Activated CD4-positive, CD25-positive, alpha-beta regulatory T cell treated with anti-CD3 and anti-CD28 coated beads, Interleukin-2, amount 50 U/mL, for 24 hours (primary cell): ENCODE measurements at places on chromosomes 2 and 18.

- ATAC-seq = no peak
Observed at GRCh38 chr18:70366174-70366573, 77.3 kb downstream of the SOCS6 start.

- no peak for ATAC-seq
Observed at GRCh38 chr18:3454365-3455089, 4.6 kb downstream of the TGIF1 start.

DNA sequence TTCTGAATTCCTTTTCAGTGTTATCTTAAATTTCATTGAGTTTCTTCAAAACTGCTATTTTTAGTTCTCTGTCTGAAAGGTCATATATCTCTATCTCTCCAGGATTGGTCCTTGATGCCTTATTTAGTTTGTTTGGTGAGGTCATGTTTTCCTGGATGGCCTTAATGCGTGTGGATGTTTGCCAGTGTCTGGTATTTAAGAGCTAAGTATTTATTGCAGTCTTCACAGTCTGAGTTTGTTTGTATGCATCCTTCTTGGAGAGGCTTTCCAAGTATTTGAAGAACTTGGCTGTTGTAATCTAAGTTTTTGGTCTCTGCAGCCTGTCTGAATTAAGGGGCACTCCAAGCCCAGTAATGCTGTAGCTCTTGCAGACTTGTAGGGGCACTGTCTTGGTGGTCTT is 249.3 kb downstream of the ZNF385B start:
- ATAC-seq = no peak

DNA sequence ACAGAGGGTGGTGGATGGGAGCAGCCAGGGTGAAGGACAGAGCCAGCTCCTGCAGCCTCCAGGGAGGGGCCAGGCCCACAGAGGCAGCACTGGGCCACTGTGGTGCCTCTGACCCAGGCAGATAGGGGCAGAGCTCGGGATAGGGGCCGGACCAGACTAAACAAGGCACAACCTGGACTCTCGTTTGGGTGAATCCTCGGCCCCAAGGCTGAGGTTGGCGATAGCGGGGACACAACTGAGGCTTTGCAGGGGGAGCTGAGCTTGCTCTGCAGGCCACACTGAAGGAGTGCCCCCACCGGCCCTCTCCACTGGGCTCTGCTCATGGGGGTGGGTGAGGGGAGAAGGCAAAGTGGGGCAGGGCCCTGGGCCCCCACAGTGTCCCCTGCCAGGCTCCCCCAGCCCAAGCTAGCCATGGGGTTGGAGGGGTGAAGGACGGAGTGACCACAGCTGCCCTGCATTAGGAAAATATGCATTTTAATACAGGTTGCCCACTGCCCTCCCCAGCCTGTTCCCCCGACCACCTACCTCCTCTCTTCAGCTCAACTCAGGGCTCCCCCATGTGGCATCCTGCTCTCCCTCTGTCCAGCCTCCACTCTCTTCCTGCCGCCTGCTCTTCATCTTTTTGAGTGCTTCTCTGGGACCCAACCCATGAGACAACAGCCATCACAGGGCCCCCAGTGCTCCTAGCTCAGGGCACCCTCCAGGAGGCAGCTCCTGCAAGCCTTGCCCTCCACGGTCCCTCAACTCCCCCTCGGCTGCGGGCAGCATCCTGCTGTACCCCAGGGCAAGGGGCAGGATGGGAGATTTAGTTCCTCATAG is 152.8 kb downstream of the INHBB start:
- ATAC-seq = no peak

DNA sequence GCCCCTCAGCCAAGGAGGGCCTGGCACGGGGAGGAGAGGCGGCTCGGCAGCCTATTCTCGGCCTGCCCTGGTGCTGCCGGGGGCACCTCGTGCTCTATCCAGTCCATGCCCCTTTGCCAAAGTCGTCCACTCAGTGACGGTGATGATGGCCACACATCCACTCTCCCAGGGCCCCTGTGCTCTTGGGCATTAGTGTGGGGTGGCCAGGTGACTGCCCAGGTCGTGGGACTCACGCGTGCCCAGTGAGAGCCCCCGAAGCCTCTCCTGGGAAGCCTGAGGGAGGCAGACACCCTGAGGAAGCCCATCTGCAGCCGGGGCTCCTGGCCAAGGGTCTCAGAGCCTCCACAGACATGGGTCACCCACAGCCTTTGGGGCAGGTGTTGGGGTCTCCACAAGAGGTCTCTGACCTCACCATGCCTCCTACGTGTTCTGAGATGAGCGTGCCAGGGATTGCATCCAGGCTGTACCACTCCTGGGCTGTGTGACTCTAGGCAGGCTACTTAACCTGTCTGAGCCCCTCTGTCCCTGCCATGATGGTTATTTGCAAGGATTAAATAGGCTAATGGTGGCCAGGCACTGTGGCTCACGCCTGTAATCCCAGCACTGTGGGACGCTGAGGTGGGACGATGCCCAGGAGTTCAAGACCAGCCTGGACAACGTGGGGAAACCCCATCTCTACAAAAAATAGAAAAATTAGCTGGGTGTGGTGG is 12.9 kb downstream of the RAMP1 start:
- ATAC-seq = no peak

- ATAC-seq = peak; percentile 68
Observed at GRCh38 chr2:211745295-211746097, 793.1 kb downstream of the ERBB4 start.

DNA sequence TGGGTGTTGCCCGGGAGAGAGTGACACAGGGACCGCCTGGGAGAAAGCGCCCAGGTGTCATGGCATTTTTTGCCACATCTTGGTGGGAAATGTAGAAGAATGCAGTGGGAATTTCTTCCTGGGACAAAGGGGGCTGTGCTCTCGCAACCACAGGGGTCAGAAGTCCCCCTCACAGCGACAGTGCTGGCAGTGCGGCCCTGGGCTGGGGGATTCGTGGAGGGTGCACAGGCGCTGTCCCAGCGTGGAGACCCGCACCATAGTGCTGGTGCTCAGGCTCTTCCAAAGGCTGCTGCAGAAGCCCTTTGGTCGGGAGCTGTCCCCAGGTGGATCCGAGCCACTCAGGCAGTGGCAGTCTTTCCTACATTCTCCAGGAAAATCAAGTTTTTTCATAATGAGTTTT is 128.8 kb upstream of the SOX11 start:
- ATAC-seq = no peak

DNA sequence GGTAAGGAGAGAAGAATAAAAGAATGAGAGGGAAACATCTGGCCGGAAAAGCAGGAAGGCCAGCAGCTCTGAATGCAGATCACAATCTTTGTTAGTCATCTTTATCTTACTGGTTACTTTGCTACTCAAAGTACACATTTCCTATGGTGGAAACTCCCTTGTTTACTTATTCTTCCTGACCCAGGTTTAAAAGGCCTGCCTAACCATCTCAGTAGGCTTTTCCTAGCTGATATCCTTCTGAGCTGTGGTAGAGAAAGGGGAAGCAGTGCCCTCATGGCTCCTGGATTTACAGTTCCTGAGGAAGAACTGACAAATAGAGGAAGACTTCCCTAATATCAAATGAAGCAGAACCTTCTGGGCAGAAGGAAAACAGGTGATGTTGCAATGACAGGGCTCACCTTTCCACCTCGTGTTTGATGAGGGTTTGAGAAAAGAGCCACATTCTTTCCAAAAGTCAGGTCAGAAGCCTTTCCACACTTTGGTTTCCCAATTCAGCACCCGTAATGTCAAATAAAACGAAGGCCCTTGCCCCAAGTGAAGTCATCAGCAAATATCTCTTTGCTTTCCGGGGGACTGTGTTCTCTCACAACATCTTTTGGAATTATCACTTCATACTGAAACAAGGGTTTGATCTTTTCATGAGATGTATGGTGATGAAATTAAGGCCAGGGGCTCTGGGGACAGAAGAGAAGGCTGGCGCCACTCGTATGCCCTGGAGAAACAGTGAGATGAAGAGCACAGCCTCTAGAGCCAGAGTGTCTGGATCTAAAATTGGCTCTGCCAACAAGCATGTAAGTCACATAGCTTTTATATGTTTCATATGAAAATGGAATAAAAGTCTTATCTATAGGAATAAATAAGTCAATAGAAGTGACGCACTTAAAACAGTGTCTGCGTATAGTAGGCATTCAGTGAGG is 26.7 kb upstream of the APOB start:
- ATAC-seq = no peak

GRCh38 chr18:63216516-63217311 is 102.9 kb downstream of the BCL2 start:
- ATAC-seq = no peak
